ENCODE measurements at places on chromosomes 4 and X.

GRCh38 chrX:139484591-139484990 lies 45.9 kb upstream of the F9 start:
- no peak for DNase-seq

- DNase-seq: no peak
Measured at GRCh38 chr4:147772056-147772455, 40.2 kb downstream of the ARHGAP10 start.

- DNase-seq: no peak
Measured at GRCh38 chr4:108940149-108940548, 177.3 kb upstream of the ETNPPL start.

- DNase-seq: no peak
Measured at GRCh38 chr4:28436191-28437080, 1575.8 kb downstream of the STIM2 start.

- no peak for DNase-seq
Measured at GRCh38 chrX:8684201-8684965, 47.6 kb downstream of the ANOS1 start.

DNA sequence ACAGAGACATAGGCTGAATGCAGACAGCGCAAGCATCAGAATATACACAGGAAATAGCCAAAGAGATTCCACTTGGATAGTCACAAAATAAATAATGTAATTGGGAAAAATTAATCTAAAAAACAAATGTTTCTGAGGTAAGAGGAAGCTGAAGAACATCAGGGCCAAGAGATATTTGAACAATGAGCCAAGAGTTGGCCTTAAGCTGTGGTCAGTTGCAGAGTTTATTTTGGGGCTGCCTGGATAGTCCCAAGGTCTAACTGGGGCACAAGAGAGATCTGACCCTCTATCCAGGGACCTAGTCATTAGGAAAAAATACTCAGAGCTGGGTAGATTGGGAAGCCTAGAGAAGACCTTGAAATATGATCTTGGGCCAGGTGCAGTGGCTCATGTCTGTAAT lies 31.3 kb upstream of the FGF16 start:
- no peak for DNase-seq

- DNase-seq: no peak
Measured at GRCh38 chr4:37599092-37599790, 86.9 kb downstream of the RELL1 start.

DNA sequence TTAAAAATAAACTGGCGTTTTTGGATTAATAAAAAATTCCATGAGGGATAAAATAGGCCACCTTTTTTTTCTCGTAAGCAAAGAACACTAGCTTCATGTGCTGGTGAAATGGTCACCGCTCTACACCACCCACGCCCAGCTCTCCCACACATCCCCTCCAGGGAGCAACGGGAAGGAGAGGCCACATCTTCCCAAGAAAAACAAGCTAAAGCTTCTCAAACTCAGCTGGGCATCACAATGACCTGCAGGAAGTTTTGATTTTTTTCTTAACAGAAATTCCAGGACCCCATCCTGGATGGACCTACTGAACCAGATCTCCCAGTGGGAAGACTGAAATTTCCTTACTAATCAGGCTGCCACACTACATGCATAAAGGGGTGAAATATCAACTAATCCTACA lies 9.8 kb downstream of the TSPAN5 start:
- DNase-seq: no peak

DNA sequence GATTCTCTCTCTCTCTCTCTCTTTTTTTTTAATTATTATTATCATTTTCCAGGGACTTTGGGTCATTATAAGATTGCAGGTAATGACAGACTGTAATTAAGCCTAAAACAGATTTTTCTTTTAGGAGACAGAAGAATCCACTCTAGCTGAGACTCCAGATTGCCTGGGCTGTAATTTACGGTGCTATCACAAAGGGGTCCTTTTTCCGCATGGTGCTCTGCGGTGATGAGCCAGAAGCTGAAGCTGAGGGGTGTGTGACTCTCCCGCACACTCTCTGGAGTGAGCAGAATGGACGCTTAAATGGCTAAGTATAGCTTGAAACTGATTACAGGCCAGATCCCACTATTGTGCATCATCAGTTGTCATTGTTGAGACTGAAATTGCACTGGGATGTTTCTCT lies 50.0 kb downstream of the LGI2 start:
- no peak for DNase-seq

All from stimulated activated CD8-positive, alpha-beta memory T cell treated with anti-CD3 and anti-CD28 coated beads, Interleukin-4, amount 100 ng/mL, for 1 hour (primary cell).